Esophagus mucosa (tissue), 1 donor: ENCODE measurements at places on chromosomes 7 and 10. TPM values are rescaled to one million over a fixed set of nuclear protein-coding genes. Genes with fewer than 3 reads are reported as not detected.

ANLN gene
- total RNA-seq = 43.2 TPM

MMS19 gene
- 44.0 TPM for total RNA-seq

CLIP2 gene
- total RNA-seq = 4.3 TPM

VENTX gene
- total RNA-seq = 0.12 TPM

INMT gene
- total RNA-seq = 1.5 TPM

TAS2R4 gene
- total RNA-seq = 0.56 TPM

NUTM2E gene
- not detected for total RNA-seq

YKT6 gene
- 65.2 TPM for total RNA-seq

SFRP4 gene
- total RNA-seq = not detected
